Stimulated activated CD8-positive, alpha-beta memory T cell treated with anti-CD3 and anti-CD28 coated beads, Interleukin-15, amount 100 ng/mL, for 48 hours (primary cell): ENCODE measurements at places on chromosomes 2 and 18.
A peak's percentile ranks its signal among the peaks of the same experiment; 100 is the strongest.

GRCh38 chr2:50491541-50492476 lies 540.1 kb downstream of the NRXN1 start:
- no peak for DNase-seq

DNA sequence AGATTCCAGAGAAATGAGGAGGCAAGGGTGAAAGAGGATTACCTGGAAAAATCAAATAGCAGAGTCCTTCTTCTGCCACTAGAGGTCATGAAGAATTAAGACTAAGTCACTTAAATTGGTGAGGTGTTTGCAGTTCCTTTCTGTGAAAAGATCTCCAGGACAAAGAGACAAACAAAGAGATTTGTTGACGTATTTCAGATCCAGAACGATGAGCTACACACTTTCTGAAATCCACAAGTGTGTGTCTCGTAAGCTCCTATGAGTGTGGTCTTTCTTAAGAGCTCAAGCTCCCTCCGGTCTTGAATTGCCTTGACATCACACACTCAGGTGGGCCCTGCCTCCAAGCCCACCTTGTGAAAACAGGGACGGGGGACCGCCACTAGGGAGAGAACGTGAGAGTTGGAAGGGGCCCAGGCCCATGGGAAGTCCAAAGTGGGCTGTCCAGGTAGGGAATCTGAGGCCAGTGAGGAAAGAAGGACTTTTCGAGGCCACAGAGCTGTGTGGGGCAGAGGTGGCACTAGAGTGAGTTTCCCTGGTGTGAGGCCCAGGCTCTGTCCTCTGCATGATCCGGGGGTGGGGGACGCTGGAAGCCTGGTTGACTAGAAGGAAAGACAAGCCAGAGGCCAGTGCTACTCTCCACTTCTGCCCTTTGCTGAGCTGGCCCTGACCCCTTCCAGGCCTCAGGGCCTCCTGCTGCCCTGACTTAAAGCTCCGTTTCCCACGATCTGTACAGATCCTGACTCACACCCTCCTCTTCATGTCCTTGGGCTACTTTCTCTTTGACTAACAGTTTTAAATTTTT lies 168.1 kb upstream of the NCK2 start:
- no peak for DNase-seq

DNA sequence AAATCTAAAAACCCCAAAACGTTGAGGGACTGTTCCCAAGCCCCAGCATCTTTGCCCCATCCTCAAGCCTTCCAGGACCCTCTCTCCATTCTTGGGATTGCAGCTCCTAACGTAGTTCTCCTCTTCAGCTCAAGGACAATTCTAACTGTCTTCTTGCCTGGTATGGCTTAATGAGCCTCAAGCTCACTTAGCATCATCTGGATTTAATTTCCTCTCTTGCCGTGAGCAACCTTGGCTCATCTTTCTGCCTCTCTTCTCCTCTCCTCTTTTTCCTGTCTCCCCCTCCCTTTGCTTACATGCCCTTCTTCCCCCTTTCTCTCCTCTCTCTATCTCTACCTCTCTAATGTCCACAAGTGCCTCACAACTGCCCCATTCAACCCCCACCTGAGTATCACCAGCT lies 44.2 kb downstream of the TACR1 start:
- DNase-seq = no peak

GRCh38 chr2:24743924-24744323 lies 49.3 kb downstream of the PTRHD1 start:
- DNase-seq = no peak

- DNase-seq = no peak
Measured at GRCh38 chr18:9608298-9608697, 6.1 kb downstream of the PPP4R1 start.

DNA sequence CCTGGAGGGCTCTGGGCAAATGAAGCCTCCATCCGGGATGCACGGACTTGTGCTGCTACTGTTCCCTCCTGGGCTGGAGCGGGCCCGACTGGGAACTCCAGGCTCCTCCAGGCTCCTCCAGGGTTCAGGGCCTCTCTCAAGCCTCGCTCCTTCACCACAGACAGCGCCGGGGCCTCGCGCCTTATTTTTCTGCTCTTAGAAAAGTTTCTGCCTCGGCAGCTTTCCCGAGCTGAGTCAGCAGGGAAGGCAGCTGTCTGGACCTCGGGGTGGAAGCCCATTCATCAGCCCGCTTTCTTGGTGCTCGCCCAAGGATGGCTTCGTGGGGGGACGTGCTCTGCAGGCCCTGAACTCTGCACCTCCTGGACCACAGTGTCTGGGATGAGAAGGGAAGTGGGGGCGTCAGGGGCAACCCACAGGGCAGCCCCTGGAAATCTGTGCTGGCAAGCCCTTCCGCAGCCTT lies 12.9 kb upstream of the TEX51 start:
- DNase-seq = no peak

DNA sequence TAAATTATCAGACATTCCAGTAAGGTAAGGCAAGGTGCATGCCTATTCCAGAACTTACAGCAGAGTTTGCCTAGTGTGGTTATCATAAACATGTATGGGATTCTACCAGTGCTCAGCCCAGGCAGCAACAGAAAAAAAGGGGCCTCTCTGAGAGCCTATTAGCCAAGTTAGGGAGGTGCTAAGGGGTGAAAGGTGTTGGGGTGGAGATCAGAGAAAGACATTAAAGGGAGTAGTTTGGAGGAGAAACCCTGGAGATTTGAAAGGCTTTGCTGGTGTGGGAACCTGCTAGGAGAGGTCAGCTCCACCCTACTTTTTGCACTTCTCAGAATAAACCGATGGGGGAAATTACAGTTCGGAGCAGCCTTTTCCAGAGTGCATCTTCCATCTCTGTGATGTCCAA lies 2.9 kb downstream of the ARPC2 start:
- no peak for DNase-seq

GRCh38 chr2:230602562-230603230 lies 109.9 kb upstream of the CAB39 start:
- peak; percentile 29 for DNase-seq

- no peak for DNase-seq
Measured at GRCh38 chr2:57278451-57278850, 768.2 kb upstream of the VRK2 start.

- DNase-seq = no peak
Measured at GRCh38 chr2:4898706-4899105, 793.5 kb upstream of the SOX11 start.

- DNase-seq = no peak
Measured at GRCh38 chr2:208781166-208781565, 374.6 kb downstream of the PTH2R start.
